Memory B cell (primary cell): ENCODE measurements at places on chromosomes 1 and 21.

- DNase-seq, result no peak
Measured at GRCh38 chr1:100982793-100983192, 42.8 kb downstream of the DPH5 start.

DNA sequence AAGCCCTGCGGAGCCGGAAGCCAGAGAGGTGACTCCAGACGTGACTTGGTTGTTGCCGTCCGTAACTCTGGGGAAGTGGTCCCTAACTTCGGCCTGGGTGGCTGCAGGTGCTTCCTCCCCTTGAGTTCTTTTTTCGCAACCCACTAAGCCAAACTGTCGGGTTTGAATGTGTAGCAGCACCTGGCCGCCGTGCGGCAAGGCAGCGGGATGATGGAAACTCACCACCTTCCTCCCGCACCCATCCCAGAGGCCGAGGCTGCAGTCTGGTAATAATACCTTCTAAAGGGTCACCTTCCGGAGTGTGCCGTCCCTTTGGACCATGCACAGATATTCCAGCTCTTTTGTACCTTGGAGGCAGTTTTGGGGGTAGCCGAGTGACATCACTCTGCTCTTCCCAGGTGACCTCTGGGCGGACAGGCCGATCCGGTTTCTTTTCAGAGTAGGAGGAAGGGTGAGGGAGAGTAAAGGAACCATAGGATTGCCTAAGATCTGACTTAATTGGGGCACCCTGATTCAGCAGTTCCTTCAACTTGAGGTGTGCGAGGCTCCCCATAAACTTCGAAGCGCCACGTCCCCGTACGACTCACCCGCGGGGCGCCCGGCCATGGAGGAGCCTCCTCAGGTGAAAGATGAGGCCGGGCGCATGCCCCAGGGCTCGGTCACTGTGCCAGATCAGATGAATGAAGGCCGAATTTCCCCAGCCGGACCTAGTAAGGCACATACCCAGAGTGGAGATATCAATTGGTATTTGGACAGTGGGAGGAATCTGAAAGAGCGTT is 1.0 kb downstream of the KCNK1 start:
- DNase-seq, result no peak

- no peak for DNase-seq
Measured at GRCh38 chr1:65625528-65625927, 167.2 kb upstream of the PDE4B start.

GRCh38 chr1:53148123-53148522 is 5.7 kb upstream of the SLC1A7 start:
- DNase-seq, result no peak

- no peak for DNase-seq
Measured at GRCh38 chr21:29258626-29259338, 39.9 kb upstream of the BACH1 start.

- DNase-seq, result no peak
Measured at GRCh38 chr1:233386336-233386735, 58.8 kb downstream of the MAP3K21 start.

DNA sequence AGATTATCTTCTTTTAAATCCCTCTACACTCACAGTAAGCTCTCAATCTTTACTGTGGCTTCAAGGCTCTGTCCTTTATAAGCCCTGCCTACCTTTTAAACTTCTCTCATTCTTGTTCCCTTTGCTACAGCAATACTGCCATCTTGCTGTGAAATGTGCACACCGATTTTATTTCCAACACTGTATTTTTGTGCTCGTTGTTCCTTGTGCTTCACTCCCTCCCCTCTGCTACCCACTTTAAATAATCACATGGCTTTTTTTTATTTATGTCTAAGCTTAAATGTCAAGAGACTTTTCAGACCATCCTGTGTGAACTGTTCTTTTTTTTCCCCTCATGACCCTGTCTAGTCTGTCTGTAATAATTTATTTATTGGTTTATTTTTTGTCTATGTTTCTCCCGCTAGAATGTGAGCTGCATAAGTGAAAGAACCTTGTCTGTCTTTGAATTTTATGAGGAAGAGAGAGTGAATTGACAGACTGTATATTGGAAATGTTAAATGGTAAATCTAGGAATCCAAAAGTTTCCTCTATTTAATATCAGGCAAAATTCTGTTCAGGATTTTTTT is 45.7 kb downstream of the ABCD3 start:
- no peak for DNase-seq

GRCh38 chr1:112504001-112504660 is 4.6 kb upstream of the WNT2B start:
- DNase-seq, result no peak

- peak; percentile 89 for DNase-seq
Measured at GRCh38 chr1:40668769-40669525, 3.5 kb upstream of the RIMS3 start.

DNA sequence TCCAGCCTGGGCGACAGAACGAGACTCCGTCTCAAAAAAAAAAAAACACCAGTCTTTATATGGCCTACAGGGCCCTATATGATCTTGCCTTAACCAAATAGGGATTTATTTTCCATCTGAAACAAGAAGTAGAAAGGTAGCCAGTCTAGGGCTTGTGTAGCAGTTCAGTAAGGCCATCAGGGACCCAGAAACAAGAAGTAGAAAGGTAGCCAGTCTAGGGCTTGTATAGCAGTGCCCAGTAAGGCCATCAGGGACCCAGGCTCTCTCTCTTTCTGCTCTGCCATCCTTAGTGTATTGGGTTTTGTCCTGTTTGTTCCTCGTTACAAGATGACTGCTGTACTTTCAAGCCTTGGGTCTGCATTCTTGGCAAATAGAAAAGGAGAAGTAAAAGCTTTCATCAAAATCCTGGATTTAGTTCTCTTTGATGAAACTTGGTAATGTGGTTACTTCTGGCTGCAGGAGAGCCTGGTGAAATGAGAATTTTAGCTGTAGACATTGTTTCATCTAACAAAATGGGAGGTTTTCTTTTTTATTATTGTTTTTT is 46.1 kb downstream of the PKN2 start:
- DNase-seq, result no peak

GRCh38 chr1:246329900-246330299 is 177.2 kb downstream of the SMYD3 start:
- DNase-seq, result no peak

DNA sequence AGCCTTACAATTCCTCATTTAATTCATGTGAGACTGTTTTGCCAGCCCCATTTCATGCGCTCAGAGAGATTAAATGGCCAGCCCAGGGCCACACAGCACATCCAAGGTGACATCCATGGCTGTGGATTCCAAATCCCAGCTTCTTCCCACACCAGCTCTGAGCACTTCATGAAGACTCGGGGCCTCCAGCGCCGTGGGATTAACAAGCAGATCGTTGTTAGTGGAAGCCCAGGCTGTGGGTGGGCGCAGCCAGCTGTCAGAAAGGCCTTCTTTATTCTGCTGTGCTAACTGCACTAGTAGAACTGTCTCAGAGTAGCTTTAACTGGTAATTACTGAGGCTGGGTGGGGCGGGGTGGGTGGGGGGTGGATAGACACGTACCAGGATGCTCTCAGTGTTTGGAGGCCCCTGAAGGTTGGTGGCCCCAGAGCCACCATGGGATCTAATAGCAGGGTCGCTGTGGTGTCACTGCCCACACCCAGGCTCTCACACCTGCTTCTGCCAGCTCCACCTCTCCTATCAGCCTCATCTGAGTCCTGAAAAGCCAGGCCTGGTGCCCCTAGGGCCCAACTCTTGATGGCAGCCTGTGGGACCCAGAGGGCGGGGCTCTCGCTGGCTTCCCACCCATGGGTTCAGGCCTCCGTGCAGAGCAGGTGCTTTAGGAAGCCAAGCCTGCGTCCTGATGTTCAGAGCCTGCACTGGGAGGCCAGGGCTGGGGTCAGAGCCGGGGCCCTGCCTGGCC is 3.4 kb downstream of the BMP8A start:
- no peak for DNase-seq

GRCh38 chr1:200165493-200166220 is 138.1 kb downstream of the NR5A2 start:
- no peak for DNase-seq

GRCh38 chr1:245566952-245567351 is 412.2 kb downstream of the KIF26B start:
- no peak for DNase-seq

DNA sequence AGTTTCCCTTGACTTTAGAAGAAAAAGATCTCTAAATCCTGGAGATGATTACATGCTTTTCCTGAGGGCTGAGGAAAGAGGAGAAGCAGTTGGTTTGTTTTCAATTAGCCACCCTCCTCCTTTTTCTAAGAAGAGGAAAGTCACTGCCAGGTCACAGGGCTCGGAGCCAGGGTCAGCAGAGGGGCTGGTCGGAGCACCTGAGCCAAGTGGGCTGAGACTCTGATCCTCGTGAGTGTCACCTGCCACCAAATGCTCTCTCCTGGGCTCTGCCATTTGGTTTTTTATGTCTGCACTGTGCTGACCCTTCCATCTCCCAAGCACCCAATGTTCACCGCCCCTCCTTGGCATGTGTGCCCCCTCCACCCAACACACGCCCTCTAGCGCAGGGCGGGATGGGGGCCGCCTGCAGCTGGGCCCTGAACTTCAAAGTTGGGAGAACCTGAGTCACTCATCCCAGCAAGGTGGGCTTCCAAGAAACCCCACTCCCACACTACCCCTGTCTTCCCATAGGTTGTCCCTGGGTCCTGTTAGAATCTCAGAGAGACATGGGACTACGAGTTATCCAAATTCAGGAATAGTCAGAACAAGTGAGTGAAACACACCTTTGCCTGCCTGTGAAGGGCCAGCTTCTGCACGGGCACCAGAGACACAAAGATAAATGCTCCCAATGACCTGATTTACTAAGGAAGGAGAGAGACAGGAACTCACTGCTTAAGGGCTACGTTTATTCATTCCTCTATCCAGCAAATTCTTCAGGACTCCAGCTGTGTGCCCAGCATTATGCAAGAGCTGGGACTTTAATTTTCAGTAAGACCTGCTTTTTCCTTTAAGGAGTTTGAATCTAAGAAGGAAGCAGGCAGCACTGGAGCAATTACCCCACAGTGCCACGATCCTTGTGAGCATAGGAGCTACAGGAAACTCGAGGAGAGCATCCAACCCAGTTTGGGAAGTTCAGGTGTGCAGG is 127.5 kb downstream of the RHOU start:
- no peak for DNase-seq

DNA sequence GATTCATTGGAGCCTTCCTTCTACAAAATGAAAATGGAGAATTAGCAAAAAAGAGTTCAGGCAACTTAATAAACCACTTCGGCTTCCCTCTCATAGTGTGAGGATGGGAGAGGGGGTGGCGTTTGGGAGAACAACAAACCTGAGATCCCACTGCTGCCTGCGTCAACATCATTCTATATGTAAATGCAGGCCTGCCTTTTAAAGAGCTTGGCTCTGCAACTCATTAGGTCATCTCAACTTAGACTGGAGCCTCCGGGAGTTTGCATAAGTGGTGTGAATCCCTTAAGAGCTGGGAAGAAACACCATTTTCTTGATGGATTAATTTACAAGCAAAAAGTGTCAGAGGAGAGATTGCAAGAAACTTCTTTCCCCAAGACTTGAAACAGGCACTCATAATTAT is 127.6 kb upstream of the DAB1 start:
- no peak for DNase-seq

GRCh38 chr1:95013950-95014574 is 58.7 kb downstream of the ALG14 start:
- DNase-seq, result no peak

DNA sequence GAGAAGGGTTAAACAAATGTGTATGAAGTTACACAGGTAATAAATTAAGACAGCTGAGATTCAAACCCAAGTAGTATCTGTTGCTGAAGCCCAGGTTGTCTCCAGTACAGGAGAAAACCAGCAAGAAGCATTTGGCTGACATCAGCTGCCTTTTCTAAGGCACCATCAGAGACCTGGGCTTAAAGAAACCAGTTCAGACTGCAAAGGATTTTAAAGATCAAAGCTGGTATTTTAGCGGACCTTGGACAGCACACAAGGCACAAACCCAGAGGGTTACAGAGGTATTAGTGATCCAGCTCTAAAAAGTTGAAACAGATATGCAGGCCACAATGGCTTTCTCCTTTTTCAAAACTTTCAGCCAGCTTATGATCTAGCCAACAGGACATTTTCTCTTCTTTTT is 23.4 kb downstream of the BEND5 start:
- DNase-seq, result no peak

GRCh38 chr1:36476945-36477344 is 5.8 kb downstream of the CSF3R start:
- no peak for DNase-seq
